ENCODE measurements at places on chromosomes 13 and 19.

DNA sequence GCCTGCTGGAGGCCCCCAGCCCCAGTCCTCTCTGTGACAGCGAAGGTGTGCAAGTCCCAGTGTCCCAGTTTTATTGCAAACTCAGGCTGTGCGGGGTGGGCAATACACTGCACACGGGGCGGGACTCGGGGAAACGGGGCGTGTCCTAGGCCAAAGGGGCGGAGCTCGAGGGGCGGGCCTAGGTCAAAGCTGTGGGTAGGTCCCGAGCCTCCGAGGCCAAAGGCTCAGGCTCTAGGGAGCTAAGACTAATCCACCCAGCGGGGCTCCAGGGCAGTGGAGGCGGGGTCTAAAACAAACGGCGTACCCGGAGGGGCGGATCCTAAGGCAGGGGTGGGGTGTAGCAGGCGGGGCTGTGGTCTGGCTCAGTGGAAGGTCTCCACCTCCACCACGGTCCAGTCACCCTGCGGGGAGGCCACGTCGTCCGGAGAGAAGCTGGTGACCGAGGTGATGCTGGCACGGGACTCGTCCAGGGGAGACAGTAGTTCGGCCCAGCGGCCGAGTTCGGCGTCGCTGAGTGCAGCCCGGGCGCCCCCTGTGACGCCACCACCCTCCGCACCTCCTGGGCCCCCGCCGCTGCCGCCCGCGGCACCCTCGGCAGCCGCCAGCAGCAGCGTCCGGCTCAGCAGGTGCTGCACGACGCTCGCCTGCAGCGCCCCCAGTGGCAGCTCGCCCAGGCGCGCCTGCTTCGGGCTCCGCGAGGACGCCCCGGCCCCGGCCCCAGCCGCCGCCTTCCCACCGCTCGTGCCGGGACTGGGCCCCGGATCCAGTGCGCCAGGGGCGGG is 5.3 kb downstream of the PRR36 start:
- DNase-seq = no peak

- DNase-seq = no peak
These were observed 112.4 kb downstream of the NUFIP1 start for GRCh38 chr13:44876782-44877324.

DNA sequence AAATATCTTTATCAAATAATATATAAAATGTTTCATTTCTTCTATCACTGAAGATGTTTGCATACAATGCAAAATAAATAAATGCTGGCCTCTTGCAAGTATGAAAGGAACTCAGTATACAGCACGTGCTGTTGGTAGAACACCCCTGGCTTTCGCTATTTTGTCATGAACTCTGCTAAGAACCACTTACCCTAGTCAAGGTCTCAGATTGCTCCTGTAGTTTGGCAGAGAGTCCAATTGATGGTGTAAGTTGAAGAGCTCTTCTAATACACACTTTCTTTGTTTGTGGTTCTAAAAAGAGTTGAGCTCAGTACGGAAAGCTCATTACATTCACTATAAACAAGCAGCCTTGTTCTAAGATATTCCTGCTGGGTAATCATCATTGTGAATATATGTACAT is 1258.9 kb downstream of the EFNB2 start:
- DNase-seq = no peak

DNA sequence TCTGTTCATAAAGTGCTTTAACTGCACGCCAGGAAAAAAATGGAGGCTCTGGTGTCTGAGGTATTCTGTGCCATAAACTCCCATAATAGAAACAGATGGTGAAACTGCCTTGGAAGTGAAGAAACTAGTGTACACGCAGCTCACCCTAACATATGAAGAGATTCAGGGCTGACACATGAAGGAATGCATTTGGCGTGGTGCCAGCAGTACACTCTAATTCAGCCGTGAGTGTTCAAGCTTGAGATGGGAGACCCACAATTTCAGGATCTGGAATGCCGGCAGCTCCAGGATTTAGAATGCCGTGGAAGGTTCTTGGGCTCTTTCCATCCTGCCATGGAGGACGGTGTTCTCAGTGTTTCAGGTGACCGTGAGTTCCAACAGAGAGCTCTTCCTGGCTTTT is 478.4 kb downstream of the TSHZ3 start:
- DNase-seq = no peak

GRCh38 chr13:42899266-42899665 is 92.8 kb downstream of the EPSTI1 start:
- DNase-seq = no peak

DNA sequence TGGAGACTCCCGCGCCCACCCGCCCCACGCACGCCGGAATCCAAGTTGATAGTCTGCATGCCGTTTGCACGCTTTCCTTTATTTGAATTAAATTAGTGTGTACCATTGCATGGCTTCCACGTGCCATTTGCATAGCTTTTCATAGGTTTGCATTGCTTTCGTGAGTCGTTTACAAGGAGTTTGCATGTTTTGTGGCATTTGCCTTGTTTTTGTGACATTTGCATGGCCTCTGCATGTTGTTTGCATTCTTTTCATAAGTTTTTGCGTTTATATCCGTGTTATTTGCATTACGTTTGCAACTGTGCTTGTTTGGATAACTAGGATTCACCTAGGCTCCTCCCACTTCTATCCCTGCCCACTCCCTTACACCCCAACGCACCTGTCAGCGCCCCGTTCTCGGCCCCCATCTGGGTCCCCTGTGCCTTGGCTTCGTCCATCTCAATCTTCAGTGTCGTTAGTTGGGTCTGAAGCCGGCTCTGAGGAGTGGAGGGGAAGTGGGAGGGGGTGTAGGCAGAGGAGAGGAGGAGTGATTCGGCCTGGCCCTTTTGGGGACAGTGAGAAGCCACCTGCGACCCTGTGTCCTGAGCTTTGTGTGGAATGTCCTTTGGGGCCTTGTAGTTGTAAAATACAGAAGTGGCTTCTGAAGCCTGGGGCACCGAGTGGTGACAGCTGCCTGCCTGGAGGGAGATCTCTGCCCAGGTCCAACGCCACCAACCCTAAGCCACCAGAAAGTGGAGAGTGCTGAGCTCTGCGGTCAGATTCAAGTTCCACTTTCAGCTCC is 2.4 kb downstream of the CCDC194 start:
- no peak for DNase-seq

- no peak for DNase-seq
These were observed 15.9 kb downstream of the BCAM start for GRCh38 chr19:44824761-44825160.

GRCh38 chr19:3142292-3142670 is 6.4 kb downstream of the GNA15 start:
- DNase-seq = no peak

DNA sequence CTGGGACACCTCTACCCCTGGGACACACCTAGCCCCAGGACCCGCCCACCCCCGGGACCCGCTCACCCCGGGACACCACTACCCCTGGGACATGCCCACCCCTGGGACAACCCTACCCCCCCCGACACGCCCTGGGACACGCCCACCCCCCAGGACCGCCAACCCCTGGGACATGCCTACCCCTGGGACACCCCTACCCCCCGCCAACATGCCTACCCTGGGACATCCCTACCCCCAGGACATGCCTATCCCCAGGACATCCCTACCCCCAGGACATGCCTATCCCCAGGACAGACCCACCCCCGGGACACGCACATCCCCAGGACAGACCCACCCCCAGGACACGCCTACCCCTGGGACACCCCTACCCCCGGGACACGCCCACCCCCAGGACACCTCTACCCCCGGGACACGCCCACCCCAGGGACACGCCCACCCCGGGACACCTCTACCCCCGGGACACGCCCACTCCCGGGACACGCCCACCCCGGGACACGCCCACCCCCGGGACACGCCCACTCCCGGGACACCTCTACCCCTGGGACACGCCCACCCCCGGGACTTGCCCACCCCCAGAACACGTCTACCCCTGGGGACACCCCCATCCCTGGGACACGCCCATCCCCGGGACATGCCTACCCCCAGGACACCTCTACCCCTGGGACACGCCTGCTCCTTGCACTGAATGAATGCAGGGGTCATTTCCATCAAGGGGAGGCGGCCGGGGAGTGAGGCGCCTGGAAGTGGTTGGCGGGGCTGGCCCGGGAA is 32.3 kb downstream of the ADPRHL1 start:
- DNase-seq = no peak

GRCh38 chr13:100671389-100672182 is 3.0 kb downstream of the TMTC4 start:
- no peak for DNase-seq

- DNase-seq = no peak
These were observed 441.6 kb downstream of the TDRD3 start for GRCh38 chr13:60838581-60838980.

DNA sequence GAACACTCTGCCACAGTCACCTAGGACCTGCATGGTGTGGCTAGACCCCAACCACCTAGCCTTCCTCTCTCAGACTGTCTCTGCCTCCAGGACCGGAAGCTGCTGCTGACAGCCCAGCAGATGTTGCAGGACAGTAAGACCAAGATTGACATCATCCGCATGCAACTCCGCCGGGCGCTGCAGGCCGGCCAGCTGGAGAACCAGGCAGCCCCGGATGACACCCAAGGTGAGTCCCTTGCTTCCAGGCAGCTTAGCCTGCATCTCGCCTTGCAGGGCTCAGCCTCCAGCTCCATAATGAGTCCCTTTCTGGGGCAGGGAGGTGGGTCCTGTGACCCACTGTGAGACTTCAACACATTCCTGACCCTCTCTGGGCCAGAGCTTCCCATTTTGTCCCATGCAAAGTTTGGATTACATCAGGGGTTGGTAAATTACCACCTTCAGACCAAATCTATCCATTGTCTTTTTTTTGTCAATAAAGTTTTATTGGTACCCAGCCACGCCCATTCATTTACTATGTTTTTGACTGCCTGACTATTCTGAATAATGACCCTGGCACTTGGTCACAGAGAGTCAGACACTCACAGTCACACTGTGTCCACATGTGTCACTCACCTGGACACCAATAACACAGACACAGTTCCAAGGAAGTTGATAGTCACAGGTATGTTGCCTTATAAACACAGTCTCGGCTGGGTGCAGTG is 13.4 kb downstream of the PKN1 start:
- DNase-seq = no peak

GRCh38 chr13:30845297-30846214 is 60.5 kb upstream of the MEDAG start:
- DNase-seq = no peak

DNA sequence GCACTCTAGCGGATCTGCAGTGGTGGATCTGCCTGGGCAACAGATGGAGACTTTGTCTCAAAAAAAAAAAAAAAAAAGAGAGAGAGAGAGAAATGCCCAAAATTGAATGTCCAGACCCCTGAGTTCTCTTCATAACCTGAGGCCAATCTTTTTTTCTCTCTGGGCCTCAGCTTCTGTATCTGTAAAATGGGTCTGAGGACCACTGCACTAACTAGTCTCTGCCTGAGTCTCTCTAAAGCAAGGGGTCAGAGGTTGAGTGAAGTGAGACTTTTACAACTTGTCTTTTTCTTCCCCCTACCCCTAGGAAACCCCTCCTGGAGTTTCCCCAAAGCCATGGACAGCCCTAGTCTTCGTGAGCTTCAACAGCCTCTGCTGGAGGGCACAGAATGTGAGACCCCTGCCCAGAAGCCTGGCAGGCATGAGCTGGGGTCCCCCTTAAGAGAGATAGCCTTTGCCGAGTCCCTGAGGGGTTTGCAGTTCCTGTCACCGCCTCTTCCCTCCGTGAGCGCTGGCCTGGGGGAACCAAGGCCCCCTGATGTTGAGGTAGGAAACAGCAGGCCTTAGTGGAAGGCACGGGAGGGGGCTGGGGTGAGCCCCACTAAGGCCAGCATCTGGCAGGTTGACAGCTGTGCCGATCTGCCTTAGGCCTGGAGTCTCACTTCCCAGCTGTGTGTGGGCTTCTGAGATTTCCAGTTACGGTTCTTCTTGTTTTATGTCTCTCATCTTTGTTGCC is 1.8 kb downstream of the TMEM91 start:
- no peak for DNase-seq

DNA sequence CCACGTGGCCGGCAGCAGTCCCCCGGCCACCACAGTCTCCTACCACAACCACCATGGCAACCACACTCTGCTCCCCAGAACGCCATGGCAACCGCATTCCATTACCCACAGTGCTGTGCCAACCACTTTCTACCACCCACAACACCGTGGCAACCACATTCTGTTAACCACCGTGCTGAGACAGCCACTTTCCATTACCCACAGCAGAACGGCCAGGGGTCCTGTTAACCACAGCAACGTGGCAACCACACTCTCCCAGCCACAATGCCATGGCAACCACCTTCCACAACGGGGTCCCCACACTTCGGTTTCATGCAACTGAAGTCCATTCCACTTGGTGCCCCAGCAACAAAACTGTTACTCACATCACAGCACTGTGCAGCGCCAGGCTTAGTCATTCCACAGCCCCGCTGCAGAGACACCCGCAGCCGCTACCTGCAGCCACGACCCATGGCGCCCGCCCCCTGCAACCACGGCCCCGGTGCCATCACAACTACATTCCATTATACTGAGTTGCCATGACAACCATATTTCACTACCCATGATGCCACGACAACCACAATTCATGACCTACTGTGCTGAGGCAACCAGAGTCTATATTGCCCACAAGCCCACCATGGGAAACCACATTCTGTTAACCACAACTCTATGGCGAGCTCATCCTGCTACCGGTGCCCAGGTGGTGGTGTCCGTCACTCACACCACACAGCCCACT is 10.0 kb downstream of the DPF1 start:
- no peak for DNase-seq

GRCh38 chr19:54099190-54099902 is 1.3 kb downstream of the OSCAR start:
- no peak for DNase-seq

GRCh38 chr19:55005684-55006488 is 32.2 kb downstream of the GP6 start:
- peak; percentile 82 for DNase-seq

GRCh38 chr19:12543855-12544254 is 7.4 kb downstream of the ZNF564 start:
- no peak for DNase-seq

DNA sequence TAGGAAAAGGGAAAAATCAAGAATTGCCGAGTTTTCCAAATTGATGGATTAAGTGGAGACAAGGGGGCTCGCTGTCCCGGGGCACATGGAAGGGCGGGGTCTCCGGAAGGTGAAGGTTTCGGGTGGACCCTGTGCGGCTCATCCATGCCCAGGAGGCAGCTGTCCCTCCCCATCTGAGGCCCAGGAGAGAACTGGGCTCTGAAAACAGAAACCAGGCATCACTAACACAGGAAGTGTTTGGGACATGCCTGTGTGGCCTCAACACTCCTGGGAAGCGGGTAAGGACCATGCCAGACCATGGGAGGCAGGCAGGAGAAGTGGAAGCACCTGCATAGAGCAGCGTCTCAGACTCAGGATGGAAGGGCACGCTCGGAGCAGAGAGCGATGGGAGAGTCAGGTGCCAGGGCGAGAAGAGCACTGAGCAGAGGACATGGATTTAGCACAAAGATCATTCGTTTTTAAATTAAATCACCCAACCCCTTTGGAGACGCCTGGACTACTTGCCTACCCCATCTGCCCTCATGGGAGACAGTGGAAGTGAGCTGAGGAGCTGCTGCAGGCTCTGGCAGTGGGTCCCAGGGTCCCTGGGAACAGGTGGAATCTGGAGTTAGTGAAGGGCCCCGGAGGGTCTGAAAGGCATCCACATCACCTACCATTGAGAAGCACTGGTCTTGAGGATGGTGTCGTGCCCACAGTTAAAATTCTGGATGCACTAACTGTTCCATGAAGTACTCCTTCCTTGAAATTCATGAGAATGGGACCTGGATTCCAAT is 183.2 kb upstream of the SOX1 start:
- DNase-seq = no peak
